ENCODE measurements at places on chromosomes 12 and 14.

- DNase-seq = no peak
These were observed 74.7 kb downstream of the DBX2 start for GRCh38 chr12:44976246-44976645.

- no peak for DNase-seq
These were observed 841.7 kb downstream of the NRXN3 start for GRCh38 chr14:79011920-79012204.

DNA sequence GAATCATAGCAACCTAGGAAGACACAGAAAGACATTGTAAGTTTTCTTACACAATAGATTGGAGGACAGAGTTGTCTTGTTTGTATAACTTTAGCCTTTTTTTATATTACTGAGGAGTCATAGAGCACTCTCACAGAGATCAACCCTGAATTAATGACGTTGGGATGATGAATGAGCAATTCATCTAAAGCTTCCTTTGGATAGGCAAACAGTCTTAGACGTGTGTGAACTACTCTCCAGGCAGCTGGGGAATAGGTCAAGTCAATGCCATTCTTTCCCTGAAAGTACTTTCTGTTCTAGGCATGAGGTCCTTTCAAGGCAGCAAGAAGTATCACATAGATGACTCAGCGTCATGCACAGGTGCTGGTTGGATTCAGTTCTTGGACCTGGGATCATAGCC, 369.1 kb upstream of the NOVA1 start:
- no peak for DNase-seq

DNA sequence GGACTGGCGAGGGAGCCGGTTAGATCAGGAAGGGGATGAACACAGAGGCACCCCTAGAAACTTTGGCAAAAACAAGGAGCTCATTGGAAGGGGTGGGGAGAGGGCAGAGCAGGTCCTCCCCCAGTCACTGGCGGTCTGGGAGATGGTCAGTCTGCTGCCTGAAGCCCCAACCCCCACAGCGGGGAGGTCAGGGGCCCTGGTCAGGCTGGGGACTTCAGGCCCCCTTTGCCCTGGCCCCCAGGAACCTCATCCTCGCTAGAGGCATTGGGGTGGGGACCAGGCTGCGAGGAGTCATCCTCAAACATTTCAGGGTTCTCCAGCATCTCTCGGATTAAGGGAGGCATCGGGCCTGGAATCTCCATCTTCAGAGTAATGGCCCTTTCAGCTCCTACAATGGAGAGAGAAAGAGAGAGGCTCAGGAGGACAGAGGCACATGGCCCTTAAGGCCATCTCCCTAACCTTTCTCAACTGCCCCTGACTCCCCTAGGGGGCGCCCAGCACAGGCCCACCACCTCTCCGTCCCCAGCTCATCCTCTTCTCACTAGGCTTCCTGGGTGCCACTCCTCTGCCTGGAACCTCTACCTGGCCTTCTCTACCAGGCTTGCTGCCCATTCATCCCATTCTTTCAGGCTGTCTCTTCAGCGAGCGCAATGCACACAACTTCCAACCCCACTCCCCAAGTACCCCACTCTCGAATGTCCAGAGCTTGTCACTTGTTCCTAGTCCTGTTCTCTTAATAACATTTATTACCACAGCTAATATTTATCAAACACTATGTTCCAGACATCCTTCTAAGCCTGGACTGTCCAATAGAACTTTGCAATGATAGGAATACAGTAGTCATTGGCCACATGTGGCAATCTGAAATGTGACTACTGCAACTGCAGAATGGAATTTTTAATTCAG, 4.7 kb upstream of the ITGB7 start:
- DNase-seq = no peak

DNA sequence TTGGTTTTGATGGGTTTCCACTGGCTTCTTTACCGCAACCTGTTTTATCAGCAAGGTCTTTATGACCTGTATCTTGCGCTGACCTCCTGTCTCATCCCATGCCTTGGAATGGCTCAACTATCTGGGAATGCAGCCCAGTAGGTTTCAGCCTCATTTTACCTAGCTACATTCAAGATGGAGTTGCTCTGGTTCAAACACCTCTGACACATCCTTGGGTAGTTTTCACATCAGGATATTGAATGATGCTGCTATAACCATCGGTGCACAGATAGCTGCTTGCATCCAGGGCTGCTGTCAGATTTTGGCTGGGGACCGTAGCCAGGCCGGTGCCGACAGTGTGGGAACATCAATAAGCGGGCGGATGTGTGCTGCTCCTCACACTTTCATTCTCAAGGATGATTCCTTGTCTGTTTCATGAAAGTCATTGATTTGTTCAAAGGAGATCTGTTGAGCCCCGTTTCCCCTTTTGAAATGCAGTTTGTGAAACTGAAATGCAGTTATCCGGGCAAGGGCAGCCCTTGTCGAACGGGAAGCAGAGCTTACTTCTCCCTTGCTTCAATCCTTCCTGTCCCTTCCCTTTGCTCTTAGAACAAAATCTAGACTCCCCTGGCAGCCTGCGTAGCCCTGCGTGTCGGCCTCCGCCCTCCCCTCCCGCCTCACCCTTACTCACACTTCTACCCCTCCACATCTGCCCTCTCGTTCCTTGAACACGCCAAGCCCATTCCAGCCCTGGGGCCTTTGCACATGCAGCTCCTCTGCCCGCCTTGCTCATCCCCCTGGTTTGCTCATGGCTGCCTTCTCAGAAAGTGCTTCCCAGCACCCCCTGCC, 49.2 kb upstream of the NCOR2 start:
- no peak for DNase-seq

- DNase-seq = no peak
These were observed 23.9 kb downstream of the IFNG-AS1 start for GRCh38 chr12:68013181-68013580.

DNA sequence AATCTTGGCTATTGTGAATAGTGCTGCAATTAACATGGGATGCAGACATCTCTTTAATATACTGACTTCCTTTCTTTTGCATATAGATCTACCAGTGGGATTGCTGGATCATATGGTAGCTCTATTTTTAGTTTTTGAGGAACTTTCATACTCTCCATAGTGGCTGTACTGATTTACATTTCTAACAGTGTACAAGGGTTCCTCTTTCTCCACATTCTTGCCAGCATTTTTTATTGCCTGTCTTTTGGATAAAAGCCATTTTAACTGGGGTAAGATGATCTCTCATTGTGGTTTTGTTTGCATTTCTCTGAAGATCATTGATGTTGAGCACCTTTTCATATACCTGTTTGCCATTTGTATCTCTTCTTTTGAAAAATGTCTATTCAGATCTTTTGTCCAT, 8.4 kb downstream of the AMDHD1 start:
- DNase-seq = no peak

- no peak for DNase-seq
These were observed 91.0 kb upstream of the EEA1 start for GRCh38 chr12:93019975-93020630.

GRCh38 chr12:128267131-128267622, at the start of gene TMEM132C:
TSS of gene TMEM132C (plus strand) at chr12:128267170. CDS start at chr12:128267403, 233 bp downstream.
- no peak for DNase-seq

- no peak for DNase-seq
These were observed 334.5 kb downstream of the TMEM121 start for GRCh38 chr14:105860615-105861580.

DNA sequence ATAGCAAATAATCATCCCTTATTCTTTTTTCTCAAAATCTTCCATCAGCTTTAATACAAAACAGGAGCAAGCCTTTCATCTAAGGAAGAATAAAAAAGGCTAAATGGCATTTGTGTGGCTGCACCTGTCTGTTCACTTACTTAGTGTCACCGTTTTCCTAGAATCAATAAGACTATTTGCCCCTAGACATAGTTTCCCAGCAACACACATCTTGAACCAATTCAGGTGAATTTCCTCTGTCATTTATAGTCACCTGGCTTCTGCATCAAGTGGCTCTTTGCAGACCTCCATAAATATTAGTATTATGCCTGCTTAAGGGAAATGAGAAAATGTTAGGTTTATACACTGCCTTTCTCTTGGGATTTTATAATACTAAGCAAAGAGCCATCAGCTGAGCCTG, 17.4 kb upstream of the GCH1 start:
- DNase-seq = no peak

DNA sequence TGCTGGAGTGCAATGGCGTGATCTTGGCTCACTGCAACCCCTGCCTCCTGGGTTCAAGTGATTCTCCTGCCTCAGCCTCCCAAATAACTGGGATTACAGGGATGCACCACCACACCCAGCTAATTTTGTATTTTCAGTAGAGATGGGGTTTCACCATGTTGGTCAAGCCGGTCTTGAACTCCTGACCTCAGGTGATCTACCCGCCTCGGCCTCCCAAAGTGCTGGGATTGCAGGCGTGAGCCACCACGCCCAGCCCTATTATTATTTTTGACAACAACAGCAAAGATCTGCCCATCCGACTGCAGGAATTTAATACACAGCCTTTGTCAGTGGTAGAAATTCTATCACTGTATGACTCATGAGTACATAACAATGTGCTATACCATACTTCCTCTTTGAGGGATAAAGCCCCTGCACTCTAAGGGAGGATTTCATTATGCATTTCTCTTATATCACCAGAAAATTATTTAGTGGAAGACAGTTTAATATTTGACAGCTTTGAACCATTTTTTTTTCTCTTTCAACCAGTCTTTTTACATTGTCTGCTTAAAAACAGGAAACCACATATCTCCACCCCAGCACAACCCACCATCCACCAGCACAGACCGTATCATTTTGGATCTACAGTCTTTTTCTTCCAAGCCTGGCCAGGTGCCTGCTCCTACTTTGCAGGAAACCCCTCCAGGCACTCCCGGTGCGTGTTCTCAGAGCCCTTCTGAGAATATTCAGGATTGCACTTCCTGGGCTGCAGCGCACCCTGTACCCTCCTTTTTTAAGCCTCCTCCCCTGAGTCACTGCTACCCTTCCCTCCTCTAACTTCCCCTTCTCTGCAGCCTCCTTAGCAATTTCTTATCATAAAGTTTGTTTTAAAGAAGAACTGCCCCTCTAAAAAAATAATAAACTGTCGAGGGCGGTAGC, 594 bp downstream of the ARHGDIB start:
- DNase-seq = no peak

GRCh38 chr14:102708494-102708893, 68.8 kb upstream of the TRAF3 start:
- no peak for DNase-seq

DNA sequence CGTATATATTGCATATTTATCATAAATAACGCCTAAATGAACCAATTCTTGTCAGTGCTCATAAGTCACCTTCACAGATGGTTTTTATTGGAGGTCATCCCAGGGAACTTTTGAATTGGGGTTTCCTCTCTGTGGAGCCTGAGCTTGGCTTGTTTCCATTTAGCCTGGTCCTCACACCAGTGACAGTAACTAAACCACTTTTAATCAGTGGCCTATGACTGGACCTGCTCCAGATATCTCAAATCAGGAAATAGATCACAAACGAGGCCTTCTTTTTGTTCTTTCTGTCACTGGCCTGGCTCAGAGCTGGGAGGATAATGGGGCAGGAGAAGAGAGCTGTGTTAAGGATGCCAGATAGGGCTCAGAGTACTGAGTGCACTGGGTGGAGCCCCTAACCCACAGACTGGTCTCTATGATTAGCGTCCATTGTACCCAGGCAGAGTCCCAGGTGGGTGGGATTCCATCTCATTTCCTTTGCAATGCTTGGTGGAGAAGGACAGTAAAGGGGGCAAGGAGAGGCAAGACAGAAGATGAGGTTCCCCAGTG, 92.4 kb downstream of the NUAK1 start:
- no peak for DNase-seq

GRCh38 chr12:57609101-57609780, 2.0 kb upstream of the ARHGEF25 start:
- no peak for DNase-seq

GRCh38 chr14:88045705-88046104, 40.8 kb downstream of the GPR65 start:
- DNase-seq = no peak

DNA sequence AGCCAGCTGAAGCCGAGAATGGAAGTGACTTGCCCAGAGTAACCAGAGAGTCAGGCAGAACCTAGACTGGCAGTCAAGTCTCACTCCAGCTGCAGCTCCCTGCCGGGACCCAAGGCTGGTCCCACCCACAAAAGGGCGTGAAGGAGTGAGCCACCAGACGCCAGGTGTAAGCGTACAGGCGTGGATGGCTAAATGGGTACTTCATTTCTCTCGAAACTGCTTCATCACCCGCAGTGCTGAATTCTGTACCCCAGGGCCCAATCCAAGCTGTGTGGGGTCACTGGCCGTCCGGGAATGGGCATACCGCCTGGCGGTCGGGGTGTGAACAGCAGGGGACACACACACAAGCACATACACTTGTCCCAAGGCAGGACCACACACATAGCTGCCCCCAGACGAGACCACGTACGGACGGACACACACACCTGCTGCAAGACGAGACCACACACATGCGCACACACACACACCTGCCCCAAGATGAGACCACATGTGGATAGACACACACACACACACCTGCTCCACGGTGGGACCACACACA, 34.8 kb downstream of the DEGS2 start:
- DNase-seq = no peak

GRCh38 chr14:100440207-100440631, 117.1 kb downstream of the SLC25A47 start:
- DNase-seq = no peak

- no peak for DNase-seq
These were observed 7.4 kb downstream of the ITGB7 start for GRCh38 chr12:53199700-53200099.

DNA sequence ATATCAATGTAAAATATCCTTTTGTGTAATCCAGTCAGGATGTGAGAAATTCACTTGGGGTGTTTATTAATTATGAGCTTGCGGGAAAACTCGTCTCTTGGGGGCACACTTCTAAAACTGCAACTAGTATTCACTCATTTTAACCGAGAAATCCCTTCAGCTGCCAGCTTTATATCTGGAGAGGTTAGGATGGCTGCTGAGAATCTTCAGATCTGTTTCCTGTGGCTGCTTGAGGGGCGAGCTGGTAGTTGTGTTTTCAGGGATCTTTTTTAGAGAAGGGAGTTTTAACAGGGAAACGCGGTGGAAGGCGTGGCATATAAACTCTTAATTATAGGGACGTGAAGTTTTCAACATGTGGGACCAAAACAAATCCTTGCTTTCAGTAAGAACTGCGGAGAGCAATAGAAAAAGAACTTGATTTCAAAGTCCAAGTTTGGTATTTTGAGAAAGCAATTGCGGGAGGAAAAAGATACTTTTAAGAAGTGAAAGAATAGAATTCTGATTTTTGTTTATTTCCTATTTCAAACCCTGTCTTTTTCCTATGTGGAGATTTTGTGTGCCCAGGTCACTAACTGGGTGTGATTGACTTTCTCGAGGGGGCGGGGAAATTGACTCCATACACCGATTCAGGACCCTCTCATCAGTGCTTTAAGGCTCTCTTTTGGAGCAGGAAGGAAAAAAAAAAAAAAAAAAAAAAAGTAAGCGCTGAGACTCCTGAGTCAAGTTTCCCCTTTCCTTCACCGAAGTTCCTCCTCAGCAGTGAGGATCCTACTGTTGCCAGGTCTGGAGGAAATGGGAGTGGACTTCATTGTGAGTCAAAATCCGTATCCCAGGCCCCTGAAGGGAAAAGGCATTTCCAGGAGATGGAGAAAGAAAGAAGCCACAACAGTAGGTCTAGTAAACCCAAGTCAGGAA, 1.1 kb downstream of the PPFIBP1 start:
- no peak for DNase-seq

GRCh38 chr14:79668951-79669350, 542.4 kb downstream of the DIO2 start:
- DNase-seq = no peak

- DNase-seq = no peak
These were observed 399.0 kb downstream of the NAV3 start for GRCh38 chr12:78229591-78230101.

- no peak for DNase-seq
These were observed 53.1 kb downstream of the TMCC3 start for GRCh38 chr12:94597268-94597667.

- DNase-seq = no peak
These were observed at the start of gene SLC6A15 for GRCh38 chr12:84912198-84913128. TSS of gene SLC6A15 (minus strand) at chr12:84912799. CDS start at chr12:84892120, 20,679 bp downstream.

GRCh38 chr14:50943261-50943942, 881 bp downstream of the PYGL start:
- no peak for DNase-seq

All from activated T-helper 1 cell treated with anti-CD3 and anti-CD28 coated beads, Interleukin-2, amount 50 U/mL, for 16 hours (primary cell).